ENCODE measurements at places on chromosomes 6 and 20.

DNA sequence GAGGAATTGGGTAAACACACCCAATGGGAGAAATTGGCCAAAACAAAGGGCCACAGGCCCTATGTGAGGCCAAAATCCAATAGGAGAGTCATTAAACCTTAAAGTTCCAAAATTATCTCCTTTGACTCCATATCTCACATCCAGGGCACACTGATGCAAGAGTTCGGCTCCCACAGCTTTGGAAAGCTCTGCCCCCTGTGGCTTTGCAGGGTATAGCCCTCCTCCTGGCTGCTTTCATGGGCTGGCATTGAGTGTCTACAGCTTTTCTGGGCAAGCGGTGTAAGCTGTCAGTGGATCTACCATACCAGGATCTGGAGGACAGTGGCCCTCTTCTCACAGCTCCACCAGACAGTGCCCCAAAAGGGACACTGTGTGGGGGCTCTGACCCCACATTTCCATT, 160.5 kb downstream of the ADGRG6 start:
- no peak for DNase-seq

GRCh38 chr6:107968081-107968480, 10.1 kb upstream of the SEC63 start:
- no peak for DNase-seq

DNA sequence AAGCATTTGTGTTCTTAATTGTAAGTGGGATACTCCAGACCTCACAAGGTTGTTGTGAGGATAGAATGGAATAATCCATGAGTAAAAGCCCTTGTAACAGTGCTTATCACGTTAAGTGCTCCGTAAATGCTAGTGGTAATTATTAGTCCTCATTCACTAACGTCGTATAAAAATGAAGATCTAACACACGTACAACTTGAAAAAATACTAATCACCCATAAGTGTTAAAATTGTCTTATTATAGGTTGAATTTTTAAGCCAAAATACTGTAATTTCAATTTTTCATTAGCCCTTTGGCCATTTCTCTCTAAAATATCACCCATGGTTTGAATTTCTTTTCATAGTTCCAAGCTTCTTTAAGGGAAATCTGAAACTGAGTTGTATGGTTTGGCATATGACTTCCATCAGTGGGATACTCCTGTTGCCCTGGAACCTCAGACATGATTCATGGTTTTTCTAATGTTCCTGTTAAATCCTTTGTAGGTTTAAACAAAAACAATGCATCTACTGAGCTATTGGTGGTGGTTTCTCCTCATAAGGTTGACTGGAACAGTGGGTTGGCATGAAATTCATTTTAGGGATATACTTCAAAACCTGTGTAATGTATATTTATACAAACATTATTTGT, 19.1 kb downstream of the XRN2 start:
- DNase-seq = no peak

DNA sequence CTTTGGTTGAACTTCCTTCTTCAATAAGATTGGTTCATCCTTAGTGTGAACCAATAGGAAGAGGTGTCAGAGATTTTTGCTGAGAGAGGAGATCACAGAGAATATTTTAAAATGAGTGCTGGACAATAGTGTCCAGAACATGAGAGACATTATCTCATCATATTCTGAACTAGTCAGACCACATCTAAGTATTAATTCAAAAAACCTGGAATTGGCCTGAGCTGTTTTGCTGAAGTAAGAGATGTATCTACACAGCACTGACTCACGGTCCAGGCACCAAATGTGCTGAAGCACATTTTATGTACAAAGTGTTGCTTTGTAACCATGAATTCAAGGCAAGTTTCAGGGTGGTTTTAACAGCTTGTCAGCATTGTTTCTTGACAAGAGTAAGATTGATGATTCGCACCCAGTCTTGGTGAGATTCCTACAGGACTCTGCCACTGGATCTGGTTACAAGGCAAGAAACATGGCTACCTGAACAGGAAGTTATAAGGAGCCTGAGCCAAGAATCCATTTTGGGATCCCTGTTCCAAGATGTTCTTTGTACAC, 178.2 kb upstream of the HEY2 start:
- no peak for DNase-seq

DNA sequence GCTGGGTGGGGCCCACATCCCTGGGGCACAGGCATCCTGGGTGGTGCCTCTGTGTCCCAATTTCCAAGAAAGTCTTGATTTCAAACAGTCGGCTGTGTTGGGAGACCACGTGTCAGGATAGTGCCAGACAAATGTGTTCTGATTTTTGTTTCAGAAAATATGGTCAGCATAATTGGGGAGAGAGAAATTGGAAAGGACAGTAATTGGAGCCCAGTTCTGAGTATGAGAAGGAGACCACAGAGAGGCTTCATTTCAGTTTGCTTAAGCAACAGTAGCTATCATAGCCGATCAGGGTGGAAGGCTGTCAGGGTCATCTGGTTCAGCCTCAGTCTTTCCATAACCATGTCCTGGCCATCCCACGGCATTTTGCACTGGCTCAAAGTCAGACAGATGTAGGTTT, 220.7 kb downstream of the CDC5L start:
- DNase-seq = no peak

- no peak for DNase-seq
Measured at GRCh38 chr6:169689287-169689686, 12.5 kb downstream of the WDR27 start.

DNA sequence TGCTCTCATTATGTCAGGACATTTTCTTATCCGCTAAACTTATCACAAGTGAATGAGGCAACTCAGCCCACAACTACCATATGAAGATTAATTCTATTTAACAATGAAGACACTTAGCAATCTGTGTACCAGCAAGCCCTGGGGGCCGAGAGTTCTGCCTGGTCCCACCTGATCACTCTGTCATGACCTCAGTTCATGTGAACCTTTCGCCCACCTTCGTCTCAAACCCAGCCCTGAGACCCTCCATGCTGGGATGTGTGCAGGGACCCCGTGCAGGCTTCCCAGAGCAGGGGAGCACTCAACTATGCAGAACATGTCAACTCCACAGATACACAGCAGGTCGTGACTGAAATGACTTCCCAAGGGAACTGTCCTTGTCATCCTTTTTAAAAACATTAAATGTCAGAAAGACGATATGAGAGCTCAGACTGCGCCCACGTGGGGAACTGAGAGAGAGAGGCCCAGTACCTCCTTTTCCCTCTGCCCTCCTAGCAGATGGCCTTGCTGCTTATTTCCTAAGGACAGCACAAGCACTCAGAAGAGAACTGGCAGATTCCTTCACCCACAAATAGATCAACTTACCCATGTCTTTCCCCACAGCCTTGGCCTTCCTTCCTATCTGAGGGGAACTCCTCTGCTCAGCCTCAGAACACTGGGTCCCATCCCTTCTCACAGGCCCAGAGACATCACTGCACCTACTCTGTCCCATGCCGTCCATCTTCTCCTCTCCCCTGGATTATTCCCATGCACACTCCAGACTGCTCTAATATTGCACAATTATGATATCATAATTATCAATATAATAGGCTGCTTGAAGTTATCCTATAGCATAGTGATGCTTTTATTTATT, 11.5 kb downstream of the ABHD12 start:
- DNase-seq = no peak

- no peak for DNase-seq
Measured at GRCh38 chr6:111764238-111765175, 108.7 kb downstream of the FYN start.

DNA sequence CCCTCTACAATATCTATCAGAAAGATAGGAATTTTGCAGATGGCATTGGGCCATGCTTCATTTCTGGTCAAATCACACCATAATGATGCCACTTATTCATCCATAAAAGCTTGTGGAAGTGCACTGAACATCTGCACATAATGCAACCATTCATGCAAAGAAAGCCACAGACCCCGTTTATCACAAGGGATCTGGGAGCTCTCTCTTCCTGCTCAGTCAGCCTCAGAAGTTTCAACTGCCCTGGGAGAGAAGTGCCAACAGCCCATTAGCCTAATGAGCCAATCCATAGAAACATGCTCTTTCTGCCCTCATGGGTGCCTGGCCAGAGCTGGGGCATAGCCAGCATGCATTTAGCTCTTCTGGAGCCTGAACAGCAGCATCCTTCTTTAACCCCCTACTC, 85.8 kb downstream of the SLC35F1 start:
- DNase-seq = peak; percentile 26

DNA sequence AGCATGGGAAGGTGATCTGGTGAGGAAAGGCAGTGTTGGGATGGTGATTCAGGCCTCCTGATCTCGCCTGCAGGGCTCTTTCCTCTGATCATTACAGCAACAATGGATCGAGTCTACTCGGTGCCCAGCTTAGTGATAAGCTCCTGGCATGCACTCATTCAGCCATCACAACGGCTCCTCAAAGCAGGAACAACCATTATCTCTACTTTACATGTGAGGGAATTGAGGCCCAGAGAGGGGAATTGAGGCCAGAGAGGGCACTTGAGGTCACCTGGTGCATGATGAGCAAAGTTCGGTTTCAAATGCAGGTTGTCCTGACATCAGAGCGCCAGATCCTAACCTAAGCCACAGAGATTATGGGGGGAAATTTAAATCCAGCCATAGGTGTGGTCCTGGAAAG, 42.0 kb upstream of the BPIFA2 start:
- DNase-seq = no peak

- DNase-seq = no peak
Measured at GRCh38 chr6:51077821-51078518, 259.3 kb downstream of the TFAP2B start.

DNA sequence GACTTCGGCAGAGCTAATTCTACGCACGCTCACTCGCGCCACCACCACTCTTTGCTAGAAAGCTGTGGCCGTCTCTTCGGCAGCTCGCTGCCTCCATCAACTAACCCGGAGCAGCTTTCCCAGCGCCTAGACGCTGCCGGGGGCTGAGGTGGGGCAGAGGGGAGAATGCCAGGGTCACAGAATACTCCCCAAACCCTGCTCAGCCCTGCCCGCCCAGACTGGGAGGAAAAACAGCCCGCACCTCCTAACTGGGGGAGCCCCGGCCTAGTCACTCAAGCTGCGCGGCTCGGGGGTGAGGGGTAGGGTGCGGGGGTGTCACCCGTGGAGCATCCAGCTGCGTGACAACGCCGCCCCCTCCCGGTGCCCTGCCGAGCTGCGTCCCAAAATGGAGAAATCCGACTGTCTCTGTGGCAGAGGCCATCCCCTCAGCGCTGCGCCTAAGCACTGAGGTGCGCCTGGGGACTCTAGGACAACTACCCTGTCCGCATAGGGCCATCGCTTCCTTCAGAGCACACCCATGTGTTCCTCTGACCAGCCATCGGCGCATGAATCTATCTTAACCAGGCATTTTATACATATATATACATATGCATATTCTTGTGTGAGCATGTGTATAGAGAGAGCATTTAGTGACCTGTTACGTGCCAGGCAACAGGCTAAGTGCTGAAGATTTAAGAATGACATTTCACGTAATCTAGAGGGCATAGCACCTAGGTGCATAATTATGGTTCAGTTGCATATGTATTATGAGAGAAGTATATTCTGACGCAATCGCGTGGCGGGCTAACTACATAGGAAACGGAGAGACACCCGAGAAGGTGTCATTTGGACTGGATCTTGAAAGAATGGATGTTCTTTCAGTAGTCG, 1.5 kb upstream of the TENT5A start:
- DNase-seq = peak; percentile 63

DNA sequence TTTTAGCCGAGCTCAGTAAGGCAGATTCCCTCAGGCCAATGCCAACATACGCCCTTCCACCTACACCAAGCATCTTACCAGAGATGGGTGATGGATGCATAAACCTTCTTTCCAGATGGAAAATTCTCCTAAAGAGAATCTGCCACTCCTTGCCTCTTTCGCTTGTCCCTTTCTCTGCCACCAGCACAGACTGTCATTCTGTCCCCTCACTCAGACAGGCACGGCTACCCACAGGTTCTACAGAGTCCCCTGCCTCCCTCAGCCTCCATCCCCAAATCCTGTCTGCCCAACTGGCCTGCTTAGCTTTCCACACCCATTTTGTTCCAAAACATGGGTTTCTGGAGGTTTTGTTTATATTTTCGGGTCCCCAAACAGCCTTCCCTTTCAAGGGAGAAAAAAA, 12.7 kb upstream of the FOXF2 start:
- no peak for DNase-seq

DNA sequence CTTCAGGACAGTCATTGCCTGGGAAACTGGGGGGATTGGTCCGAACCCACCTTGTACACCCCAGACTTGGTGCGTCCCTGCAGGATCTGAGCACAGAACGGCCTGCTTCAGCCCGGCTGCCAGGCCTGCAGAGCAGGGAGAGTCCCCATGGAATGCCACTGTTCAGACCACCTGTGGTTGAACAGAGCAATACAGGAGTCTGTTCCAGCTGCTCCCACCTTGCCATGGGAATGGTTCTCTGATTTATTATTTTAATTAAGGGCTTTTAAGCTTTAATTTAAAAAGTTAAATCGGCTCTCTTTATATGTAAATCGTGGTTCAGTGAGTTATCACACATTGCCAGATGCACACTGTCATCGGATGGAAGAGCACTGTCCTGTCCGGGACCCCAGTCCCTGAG, 310.4 kb downstream of the CDH4 start:
- no peak for DNase-seq

- no peak for DNase-seq
Measured at GRCh38 chr6:112413780-112414179, 66.7 kb downstream of the RFPL4B start.

GRCh38 chr20:38283236-38283635, 20.7 kb upstream of the BPI start:
- no peak for DNase-seq

- DNase-seq = no peak
Measured at GRCh38 chr6:13013681-13014503, 297.3 kb downstream of the PHACTR1 start.

DNA sequence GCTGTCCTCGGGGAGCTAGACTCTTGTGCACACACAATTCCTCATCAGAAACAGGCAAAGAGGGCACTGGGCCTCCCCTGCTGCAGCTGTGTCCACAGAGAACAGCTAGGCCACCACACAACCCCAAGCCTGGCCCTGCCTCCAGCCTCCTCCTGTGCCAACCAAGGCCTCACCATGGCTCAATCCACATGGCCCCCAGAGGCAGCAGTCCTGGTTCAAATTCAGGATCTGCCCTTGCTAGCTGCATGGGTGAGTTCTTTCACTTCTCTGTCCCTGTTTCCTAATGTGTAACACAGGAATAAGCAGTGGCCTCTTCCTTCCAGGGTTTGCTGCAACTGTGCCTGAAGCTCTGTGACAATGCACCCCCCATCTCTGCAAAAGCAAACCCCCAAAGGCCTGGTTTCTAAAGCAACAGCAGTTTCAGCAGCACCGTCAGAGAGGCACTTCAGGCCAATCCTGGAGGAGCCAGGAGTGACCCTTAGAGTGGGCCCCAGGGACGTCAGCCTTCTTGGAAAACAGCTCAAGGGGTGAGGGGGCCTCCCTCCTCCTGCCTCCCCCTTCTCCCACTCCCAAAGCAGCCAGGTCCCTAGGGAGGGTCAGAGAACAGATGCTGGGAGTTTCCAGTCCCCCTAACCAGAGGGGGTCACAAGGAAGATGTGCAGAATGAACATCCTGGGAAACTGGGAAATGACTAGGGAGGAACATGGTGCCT, 2.2 kb downstream of the ADISSP start:
- DNase-seq = no peak

GRCh38 chr6:83193747-83194566, 800 bp downstream of the RWDD2A start:
- DNase-seq = peak; percentile 5

All from NCI-H446 (cell line).